AML-193 (cell line): ENCODE measurements at places on chromosomes 3 and 15.
A peak's percentile ranks its signal among the peaks of the same experiment; 100 is the strongest.

DNA sequence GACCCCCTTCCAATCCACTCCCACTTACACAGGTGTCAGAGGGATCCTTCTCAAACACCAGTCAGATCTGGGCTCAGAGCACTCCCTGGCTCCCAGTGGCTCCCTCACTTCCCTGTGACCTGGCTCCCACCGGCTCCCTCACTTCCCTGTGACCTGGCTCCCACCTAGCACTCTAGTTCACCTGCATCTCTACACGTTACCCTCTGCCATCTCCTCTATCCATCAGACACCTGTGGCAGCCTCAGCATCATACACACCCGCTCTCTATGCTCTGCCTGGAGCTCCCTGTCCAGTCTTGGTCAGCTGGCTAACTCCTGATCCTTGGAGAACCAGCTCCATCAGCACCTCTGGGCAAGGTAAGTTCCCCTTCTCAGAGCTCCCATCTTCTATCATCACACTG lies 5.6 kb downstream of the RPP25 start:
- no peak for DNase-seq

- no peak for DNase-seq
Observed at GRCh38 chr15:37783290-37783689, 151.2 kb upstream of the TMCO5A start.

DNA sequence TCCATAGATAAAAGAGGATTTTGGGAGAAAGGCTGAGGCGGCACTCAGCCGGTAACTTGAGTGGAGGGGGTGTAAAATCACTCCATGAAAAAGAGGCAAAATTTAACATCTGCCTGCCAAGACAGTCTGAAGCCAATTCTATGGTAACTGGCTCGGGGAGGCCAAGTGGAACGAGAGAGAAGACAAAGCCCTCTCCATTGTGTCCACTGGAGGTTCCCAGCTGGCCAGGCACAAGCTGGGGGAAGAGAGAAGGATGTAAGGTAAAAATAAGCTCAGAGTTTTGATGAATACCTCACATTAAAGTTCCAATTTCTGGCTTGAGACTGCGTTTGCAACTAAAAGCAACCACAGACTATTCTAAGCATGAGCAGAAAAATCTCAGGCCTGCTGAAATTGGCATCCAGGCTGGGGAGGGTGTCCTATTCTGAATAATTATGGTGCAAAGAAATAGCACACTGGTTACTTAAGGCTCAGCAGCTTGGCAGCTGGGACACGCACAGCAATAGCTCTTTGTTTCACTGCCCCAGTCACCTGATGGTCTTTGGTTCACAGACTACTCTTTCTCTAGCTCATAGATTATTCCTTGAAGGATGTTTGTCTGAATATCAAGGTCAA lies 48.8 kb downstream of the CHRD start:
- DNase-seq, result no peak

DNA sequence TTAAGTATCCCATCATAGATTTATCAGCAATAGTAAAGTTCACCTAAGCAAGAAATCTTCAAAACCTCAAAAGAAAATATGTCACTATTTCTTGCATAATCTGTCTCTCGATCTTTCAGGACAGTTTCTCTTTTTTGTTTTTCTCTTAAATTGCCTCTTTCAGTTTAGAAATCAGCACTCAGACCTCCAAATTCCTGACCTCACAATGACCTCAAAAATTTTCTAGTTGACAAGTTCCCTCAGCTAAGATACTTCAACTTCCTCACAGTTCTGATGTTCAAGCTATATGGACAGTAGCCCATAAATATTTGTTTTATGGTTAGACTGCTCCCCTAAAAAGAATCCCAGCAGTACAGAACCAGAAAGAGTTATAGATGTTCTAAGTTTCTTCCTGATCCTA lies 24.1 kb downstream of the SLC24A5 start:
- DNase-seq, result no peak

- no peak for DNase-seq
Observed at GRCh38 chr15:74611341-74611740, 4.3 kb upstream of the CLK3 start.

DNA sequence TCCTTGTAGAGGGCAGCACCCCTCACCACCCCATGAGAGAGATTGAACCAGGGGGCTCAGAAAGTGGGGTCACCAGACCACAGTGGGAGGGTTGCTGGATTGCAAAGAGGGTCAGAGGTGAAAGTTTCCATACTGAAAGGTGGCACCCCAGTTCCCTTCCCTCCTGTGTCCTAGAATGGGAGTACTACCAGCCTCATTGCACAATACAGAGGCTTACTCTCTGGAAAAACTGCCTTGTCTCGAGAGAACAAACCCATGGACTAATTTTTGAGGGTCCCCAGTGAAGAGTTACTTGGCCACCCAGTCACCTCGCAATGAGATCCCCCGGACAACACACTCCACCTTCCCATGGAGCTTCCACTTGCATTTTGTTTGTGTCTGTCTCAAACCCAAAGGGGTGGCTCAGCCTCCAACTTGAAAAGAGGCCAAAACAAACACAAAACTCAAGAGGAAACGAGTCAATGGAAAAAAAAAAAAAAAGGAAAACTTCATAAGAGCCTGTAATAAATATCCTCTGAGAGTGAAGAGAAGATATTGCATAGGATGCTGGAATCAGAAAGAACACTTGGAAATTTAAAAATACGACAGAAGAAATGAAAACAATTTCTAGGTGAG lies 18.6 kb downstream of the MESP2 start:
- no peak for DNase-seq

GRCh38 chr3:27713435-27714145 lies 8.5 kb downstream of the EOMES start:
- no peak for DNase-seq

DNA sequence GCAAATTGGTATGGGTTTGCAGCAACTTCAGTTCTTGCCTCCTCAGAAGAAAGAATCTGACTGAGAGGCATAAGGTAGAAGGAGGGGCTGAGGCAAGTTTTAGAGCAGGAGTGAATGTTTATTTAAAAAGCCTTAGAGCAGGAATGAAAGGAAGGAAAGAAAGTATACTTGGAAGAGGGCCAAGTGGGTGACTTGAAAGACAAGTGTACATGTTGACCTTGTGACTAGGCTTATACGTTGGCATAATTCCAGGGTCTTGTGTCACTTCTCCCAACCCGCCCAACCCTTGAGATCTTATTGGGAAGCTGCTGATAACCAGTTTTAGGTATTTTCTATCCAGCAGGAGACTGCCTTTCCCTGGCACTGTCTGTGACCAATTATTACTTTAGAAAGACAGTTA lies 436.9 kb upstream of the ZNF717 start:
- DNase-seq, result no peak

GRCh38 chr3:126131881-126132750 lies 48.2 kb upstream of the SLC41A3 start:
- DNase-seq, result no peak

- DNase-seq, result no peak
Observed at GRCh38 chr15:78716651-78717050, 75.6 kb upstream of the CHRNB4 start.

DNA sequence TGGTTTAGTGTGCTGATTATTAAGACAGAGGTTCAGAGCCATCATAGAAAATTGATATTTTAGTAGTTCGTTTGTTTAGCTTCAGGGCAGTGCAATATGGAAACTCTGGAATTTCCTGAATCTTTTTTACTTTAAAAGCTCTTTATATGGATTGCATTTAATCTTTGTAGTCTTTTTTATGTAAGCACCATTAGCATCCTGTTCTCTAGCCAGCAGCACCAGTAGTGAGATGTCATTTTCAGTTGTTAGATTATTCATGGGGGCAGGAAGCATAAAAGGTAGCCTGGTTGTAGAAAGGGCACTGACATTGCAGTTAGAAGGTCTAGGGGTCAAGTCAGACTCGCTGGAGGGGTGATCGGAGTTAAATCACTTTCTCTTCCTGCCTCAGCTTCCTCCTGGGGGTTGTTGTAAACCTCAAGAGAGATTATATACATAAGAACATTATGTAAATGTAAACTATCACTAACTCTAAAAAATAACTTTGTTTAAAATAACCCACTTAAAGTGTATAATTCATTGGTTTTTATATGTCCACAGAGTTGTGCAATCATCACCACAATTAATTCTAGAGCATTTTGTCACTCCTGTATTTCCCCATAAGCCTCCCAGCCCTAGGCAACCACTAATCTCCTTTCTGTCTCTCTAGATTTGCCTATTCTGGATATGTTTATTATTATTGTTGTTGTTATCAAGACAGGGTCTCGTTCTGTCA lies 31.4 kb upstream of the ITPKA start:
- peak; percentile 35 for DNase-seq

GRCh38 chr15:73305331-73306211 lies 63.2 kb downstream of the HCN4 start:
- peak; percentile 63 for DNase-seq

DNA sequence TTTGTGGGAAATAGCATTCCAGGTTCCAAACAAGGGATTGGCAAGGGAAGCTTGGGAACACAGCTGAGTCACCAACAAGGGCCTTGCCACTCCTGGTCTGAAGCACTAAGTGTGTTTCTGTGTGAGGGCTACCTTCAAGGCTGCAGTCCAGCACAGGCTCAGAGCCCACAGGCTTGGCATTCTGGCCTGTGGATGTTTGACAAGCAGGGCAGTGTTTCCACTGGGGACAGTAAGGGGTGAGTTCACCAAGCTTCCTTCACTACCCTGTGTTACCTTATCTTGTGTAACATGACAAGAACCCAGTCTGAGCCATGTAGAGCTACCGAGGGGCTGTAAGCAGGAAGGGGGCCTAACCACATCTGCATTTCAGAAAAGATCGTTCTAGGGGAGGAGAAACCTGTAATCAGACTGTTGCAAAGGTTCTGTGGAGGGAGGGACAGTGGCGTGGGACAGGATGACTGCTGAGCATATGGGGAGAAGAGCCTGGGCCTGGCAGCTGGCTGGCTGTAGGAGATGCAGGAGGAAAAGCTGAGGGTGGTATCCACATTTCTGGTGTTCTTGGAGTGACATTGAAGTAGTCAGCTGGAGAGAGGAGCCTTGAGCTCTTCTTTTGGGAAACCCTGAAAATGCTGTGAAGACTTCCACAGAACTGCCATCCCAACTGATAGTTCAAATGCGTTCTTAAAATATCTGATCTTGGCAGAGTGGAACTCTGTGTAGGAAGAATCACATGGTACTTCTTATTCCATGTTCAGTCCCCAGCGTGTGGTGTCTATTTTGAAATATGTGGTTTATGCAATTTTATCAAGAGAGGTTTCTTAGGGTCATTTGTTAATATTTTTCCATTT lies 61.3 kb downstream of the CTDSPL start:
- DNase-seq, result no peak
